Sciatic nerve (tissue), 2 donors: ENCODE measurements at places on chromosomes 16 and 17.
A peak's percentile ranks its signal among the peaks of the same experiment; 100 is the strongest.

GRCh38 chr17:28335959-28336871 lies 654 bp downstream of the TNFAIP1 start:
- DNase-seq, result peak; percentile 81

GRCh38 chr16:29775742-29776408 lies 2.2 kb upstream of the ZG16 start:
- no peak for DNase-seq

DNA sequence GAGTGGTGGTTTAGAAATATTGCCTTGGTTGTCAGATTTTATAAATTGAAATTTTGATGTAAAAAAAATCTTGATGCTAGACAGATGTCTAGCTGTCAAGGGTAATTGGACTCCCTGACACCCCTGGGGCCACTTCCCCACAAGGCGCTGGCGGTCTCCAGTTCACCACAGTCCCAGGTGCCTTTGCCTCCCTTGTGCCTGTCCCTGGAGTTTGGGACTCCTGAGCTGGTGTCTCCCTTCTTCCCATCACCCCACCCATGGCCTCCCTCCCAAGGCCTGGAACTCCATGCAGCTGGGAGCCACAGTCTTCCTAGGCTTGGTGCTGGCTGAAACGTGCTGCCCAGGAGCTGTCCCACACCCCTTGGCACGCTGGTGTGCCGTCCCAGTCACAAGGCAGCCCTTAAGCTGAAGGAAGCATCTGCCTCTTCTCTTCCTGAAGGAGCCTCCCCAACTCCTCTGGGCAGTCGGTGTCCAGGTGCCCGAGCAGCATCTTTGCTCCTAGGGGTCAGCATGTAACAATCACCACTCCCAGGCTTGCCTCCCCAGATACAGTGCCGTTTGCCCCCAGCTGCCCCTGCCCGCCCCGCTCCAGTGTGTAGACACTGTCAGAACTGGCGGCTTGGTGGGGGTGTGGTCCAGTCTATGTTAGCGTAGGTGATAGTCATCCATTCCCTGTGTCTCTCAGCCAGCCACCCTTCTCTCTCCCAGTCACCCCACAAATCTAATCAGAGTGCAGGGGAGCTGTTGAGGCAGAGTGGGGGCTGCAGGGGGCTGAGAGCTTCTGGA lies 26.2 kb downstream of the POLR3E start:
- no peak for DNase-seq

DNA sequence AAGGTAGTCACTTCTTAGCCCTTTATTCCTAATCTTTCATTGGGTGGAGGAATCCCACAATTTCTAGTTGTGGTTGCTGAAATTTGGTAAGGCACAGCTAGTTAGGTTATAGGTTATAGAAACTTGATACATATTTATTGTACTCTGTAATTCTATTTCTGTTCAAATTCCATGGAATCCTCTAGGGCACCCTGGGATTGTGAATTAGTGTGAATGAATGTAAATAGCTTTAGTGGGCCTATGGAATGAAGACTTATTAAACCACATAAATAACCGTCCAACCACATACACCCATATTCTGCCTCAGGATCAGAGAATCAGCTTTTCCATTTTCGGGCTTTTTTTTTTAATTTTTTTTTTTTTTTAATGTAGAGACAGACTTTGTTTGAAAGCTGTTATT lies 9.2 kb downstream of the TANC2 start:
- DNase-seq, result no peak

GRCh38 chr17:50689956-50690886 lies 17.5 kb downstream of the ANKRD40 start:
- no peak for DNase-seq

GRCh38 chr16:424033-424622 lies 1.3 kb upstream of the RAB11FIP3 start:
- DNase-seq, result no peak

- DNase-seq, result peak; percentile 74
Observed at GRCh38 chr17:78127888-78128550, 536 bp downstream of the TMC6 start.

DNA sequence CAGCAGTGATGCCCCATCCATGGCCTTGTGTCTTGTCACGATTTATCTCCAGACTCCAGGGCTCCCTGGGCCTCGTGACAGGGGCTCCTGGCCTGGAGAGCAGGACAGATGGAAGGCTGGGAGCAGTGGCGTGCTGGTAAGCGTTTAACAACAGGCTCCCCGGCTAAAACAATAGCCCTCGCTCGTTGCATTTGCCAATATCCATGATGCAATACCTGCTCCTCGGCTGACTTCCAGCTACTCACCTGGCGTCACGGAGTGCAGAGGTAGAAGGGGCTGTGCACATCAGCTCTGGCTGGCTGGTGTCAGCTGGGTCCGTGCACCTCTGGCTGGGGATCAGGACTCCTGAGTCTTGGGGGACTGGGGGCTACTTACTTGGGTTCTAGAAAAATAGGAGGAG lies 1.5 kb upstream of the BICDL2 start:
- DNase-seq, result no peak

DNA sequence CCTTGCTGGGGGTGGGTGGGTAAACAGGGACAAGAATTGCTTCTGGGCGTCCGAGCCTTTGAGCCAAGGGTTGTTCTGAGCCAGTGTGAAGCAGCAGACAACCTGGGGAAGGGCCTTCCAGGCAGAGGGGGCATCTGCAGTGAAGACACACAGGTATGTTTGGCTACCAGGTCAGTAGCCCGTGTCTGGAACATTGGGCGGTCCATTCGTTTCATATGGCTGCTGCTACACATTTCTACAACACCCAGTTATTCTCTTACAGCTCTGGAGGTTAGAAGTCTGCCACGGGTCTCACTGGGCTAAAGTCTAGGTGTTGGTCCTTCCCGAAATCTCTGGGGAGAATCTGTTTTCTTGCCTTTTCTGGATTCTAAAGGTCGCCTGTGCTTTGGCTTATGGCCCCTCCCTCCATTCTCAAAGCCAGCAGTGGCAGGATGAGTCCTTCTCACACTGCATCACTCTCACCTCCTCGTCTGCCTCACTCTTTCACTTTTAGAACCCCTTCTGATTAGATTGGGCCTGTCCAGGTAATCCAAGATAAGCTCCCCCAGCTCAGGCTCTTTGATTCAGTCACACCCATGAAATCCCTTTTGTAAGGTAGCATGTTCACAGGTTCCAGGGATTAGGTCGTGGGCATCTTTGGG lies 136.1 kb downstream of the CLEC16A start:
- no peak for DNase-seq

DNA sequence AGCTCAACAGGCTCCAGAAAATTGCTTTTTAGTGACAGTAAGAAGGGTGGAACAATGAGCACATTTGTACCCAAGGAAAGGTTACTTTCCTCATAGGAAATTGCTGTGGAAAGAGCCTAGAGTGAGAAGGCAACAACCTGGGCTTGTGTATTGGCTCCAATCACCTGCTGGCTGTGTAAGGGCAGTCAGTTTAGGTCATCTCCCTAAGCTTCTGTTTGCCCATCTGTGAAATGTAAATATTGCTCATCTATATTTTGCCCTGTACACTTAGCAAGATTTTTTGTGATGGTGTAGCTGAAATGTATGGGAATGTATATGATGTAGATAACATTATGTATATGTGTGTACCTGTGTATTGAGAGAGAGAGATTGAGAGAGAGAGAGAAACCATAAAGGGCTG lies 225.2 kb upstream of the MPHOSPH6 start:
- DNase-seq, result no peak

DNA sequence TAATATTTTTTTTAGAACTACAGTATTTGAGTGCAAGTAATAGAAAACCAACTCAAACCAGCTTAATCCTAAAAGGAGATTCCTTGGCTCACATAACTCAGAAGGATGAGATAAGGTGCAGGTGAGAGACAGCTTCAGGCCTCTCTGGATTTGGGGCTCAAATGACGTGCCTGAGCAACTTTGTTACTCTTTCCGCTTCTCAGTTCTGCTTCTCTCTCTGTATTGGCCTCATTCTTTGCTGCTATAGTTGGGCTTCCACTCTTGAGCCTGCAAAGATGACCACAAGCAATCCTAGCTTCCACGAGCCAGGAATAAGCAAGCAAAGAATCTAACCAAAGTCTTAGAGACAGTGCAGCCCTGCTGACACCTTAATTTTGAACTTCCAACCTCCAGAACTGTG lies 45.0 kb upstream of the NLK start:
- no peak for DNase-seq

- DNase-seq, result no peak
Observed at GRCh38 chr16:82855471-82855870, 228.7 kb downstream of the CDH13 start.

GRCh38 chr17:17181666-17182597 lies 24.2 kb downstream of the PLD6 start:
- no peak for DNase-seq

- no peak for DNase-seq
Observed at GRCh38 chr16:8722025-8722348, 47.6 kb downstream of the ABAT start.

GRCh38 chr16:8120001-8120400 lies 470.3 kb downstream of the TMEM114 start:
- no peak for DNase-seq

- DNase-seq, result no peak
Observed at GRCh38 chr17:44865931-44866330, 18.2 kb downstream of the HIGD1B start.

- DNase-seq, result no peak
Observed at GRCh38 chr16:84136331-84137125, 8.4 kb downstream of the HSDL1 start.

GRCh38 chr17:80218391-80218790 lies 1.7 kb downstream of the SGSH start:
- no peak for DNase-seq

DNA sequence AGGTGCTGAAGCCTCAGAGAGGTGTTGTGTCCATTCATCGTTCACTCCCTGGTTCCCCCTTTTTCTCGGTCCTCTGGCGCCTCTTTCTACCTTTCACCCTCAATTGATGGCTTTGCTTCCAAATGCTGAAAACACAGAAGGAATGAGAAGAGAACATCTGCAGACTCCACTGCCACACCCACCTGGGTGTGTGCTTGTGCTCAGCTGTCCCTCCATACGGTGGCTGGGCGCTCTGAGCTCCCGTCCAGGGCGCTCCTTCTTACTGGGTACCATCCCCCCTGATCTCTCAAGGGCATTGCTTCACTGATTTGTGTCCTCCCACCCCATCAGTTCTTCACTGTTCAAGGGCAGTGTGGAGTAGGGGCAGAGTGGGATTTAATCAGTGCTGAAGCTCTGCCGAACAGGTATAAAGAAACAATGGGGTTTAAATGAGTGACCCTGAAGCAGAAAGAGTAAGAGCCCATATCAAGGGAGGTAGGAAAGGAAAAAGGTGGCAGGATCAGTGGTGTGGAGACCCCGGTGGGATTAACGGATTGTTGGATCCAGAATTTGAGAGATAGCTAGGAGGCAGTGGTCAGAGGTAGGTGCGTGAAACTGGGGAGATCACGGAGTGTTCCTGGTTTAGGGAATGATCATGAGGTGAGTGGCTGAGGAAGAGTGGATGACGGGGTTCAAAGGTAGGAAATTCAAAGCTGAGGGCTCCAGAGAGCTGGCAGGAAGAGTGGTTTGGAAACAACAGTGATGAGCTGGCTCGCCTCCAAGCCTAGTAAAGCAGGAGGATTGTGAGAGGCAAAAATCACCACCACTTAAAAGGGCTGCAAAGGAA lies 40.8 kb downstream of the MRTFB start:
- DNase-seq, result peak; percentile 67

- DNase-seq, result peak; percentile 69
Observed at GRCh38 chr16:71883168-71883848, 674 bp downstream of the ZNF821 start.

GRCh38 chr17:9905902-9906301 lies 831 bp upstream of the RCVRN start:
- DNase-seq, result no peak

- DNase-seq, result no peak
Observed at GRCh38 chr17:65173976-65174683, 37.0 kb downstream of the RGS9 start.

GRCh38 chr17:4706121-4706520 lies 2.2 kb upstream of the PELP1 start:
- DNase-seq, result no peak

DNA sequence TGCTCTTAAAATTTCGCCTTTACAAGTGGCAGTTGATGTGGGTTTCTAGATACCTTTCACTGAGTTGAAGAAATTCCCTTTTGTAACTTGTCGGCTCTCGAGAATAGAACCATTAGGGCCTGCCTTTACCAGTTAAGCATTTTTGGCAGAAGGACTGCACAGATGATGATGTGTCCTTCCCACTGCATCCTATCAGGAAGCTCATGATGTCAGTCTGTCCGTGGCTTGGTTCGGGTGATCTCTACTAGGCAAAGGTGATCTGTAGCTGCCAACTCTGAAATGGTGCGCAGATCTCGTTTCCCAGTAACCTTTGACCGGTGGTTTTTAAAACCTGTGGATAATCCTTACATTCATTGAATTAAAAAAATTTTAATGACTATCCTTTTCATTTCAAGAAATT lies 49.7 kb downstream of the ZNRF1 start:
- no peak for DNase-seq

GRCh38 chr17:57963149-57963511 lies 7.9 kb upstream of the CUEDC1 start:
- DNase-seq, result peak; percentile 25

DNA sequence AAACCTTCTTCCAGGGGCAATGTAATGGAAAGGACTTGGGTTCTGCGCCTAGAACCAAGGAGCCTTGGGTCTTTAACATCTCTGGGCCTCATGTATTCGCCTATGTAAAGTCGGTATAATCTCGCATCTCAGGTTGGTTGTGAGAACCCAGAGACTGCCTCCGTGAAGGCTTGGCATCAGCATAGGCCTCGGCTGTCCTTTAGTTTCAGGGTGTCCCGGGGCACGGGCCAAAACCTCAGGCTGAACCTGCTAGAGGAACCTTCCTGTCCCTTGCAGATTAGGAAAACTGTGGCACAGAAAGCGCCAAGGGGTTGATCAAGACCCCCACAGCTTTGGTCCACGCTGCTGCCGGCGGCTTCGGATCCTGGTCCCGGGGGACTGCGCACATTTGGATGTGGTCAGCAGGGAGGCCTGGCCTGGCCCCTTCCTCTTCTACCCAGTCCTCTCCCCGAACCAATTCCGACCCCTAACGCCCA lies 772 bp upstream of the PHAF1 start:
- peak; percentile 60 for DNase-seq

GRCh38 chr17:38761612-38762011 lies 9.1 kb downstream of the PSMB3 start:
- no peak for DNase-seq

DNA sequence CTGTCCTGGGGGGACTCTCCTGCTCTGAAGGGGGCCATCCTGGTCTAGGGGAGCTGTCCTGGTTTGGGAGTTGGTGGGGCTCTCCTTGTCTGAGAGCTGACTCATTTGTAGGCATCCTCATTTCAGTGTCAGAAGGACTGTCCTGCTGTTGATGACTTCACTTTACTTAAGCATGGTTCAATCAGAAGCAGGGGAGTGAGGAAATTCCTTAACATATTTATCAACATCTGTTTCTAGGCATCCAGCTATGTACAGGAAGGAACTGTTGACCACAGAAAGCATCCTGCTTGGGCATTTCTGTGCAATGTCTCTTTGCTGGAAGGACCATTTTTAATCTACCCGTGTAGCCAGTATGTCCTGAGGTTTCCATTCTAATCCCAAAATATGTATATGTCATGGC lies 502.7 kb upstream of the HSBP1 start:
- no peak for DNase-seq

DNA sequence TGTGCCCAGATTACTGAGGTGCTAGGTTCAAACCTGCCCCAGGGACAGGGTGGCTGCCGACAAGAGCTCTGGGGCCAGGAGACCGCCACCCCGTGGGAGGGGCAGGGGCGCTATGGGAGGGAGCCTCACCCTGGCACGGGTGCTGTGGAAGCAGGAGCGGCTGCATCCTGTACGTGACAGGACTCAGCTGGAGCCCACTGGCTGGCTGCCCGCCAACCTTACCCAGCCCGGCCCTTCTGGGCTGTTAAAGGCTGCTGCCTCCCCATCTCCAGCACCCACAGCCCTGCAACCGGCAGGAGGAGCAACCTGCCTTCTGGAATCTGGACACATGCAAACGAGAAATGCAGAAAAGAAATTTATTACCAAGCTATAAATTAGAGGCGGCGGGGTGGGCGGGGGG lies 11.2 kb downstream of the PAM16 start:
- no peak for DNase-seq
